ENCODE measurements at places on chromosomes 12 and 14.

DNA sequence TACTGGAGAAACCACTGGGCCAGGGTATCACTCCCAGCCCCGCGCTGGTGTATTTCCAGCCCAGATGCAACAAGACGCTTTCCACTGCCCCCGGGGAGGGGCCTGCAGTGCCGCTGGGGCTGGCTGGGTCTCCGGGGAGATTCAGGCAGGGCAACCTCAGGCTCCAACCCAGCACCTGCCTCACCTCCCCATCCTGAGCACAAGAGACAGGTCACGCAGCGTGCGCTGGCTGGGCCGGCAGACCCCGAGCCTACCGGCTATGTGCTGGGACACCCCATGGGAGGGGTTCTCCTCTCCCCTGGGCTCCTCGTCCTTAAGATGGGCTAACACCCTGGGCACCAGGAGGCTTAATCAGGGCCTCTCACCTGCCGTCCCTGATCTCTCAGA, 80.9 kb downstream of the RFLNA start:
- DNase-seq = no peak

GRCh38 chr12:59401862-59402261, 194.0 kb upstream of the SLC16A7 start:
- peak; percentile 7 for DNase-seq

DNA sequence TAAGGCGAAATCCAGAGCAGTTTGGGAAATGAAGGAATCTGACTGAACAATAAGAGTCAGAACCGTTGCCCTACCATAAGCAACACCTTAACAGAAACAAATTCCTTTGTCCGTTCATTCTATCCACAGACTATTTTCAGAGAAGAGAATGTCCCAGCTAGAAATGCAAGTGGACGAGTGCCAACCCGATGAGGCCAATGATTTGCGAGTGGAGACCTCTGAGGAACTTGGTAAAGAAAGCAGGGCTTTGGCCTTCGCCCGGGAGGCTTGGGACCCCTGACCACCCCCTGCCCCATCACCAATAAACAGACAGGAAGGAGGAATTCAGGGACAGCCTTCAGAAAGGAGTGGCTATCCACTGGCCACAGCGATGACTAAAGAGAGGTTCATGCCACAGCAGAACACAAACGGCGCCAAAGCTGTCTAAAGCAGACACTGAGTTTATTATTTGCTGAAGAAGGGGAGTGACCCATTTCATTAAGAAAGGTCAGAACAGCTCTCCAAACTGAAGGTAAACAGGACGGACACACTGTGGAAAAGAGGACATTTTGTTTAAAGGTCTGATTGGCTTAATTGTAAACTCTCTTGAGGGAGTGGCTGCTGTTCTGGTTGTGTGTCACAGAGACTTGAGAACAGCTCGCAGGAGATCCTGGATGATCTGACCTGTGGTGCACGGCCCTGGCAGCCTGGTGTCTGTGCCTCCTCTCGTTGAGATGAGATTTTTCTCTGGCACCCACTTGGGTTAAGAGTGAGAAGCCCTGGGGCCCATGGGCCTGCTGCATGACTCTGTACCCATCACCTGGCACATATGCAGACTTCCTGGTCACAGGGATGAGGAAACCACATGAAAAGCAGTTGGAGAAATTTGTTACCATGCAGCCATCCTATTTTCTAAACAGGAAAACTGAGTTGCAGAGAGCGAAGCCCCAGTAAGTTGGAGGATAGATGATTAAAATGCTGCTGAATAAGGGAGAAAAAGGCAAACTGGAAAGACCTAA, 142.0 kb upstream of the PZP start:
- peak; percentile 48 for DNase-seq

DNA sequence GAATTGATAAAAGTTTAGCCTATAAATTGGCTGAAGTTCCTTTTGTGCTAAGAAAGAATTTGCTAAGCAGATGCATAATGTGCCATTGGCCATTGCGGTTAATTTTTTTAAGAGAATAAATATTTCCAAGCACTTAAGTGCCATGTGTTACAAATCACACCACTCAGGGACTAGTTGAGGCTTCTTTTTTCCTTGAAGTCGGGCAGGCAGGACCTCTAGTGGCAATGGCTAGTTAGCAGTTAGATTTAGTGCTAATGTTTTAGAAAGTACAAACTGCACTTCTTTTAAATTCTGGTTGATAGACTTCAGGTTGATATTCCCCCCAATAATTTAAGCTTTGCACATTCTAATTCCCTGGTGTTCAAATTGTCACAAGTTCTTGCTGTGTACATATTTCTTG, 294.3 kb downstream of the APAF1 start:
- peak; percentile 72 for DNase-seq

GRCh38 chr12:21941506-21942376, 515 bp upstream of the ABCC9 start:
- peak; percentile 90 for DNase-seq

GRCh38 chr12:42589465-42590329, at the start of gene PRICKLE1:
Gene PRICKLE1, minus strand, starts transcription at chr12:42589746. Its CDS starts 117,230 bp downstream, at chr12:42472516.
- DNase-seq = peak; percentile 86

DNA sequence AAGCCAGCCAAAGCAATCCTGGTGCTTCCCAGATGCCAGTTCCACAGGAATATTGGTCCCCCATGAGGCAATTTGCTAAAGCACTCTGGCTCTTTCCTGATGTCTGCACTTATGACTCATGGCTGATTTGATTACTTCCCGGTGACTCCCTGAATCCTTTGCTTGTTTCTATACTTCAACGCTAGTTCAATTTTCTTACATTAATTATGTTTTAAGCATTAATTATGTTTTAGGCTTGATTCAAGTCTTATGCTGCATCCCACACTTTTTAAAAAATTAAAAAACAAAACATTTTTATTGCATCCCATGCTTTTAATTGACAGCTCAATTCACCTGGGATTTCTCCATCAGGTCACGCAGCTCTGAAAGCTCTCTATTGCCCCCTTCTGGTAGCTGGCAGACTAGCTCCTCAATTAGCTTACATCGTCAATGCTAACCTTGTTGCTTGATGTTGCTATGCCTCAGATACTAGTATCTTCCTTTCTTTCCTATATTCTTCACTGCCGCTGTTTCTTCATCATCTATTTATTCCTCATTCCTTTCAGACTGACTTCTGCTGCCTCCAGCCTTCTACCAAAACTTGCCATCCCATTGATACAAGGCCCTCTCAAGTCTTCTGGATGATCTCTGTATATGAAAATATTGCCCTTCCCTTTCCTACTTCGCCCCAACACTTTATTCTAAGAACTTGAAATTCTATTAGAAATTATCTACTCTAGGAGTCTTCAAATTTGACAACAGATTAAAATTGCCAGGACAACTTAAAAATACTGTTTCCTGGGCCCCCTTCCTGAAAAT, 32.0 kb downstream of the TSHR start:
- peak; percentile 73 for DNase-seq

DNA sequence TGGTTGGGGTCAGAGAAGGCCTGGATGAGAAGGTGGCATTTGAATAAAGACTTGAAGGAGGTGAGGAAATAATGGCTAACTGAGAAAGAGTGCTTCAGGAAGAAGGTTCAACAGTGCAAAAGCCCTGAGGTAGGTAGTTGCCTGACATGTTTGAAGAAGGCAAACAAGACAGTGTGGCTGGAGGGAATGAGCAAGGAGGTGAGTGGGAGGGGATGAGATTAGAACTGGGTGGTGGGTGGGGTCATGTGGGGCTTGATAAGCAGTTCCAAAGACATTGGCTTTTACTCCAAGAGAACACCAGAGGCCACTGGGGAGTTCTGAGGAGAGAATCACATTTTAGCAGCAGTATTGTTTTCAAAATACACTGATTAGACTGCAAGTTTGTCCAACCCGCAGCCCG, 50.5 kb downstream of the HSPB8 start:
- DNase-seq = no peak

DNA sequence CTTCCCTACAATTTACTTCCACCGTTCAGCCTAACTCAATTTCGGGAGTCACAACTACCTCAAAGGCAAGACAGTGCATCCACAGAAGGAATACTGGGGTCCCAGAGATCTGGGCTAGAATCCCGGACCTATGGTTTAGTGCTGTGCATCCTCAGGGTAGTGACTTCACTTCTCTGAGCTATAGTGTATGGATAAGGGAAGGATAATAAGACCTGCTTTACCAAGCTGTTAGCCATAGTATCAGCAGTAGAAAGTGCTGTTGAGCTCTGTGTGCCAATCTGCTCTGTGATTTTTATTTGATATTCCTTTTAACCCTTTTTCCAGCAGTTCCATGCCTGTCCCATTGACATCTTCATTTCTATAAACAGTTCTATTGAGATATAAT, 1044.3 kb downstream of the BCL11B start:
- no peak for DNase-seq

- DNase-seq = peak; percentile 65
These were observed 14.5 kb downstream of the KRAS start for GRCh38 chr12:25236190-25236589.

- DNase-seq = no peak
These were observed 18.2 kb upstream of the ANAPC7 start for GRCh38 chr12:110421701-110422100.

GRCh38 chr14:21735200-21735599, 61.6 kb upstream of the OR4E1 start:
- no peak for DNase-seq

GRCh38 chr12:92193846-92194245, 48.2 kb upstream of the BTG1 start:
- no peak for DNase-seq
